T-helper 17 cell (primary cell): ENCODE measurements at places on chromosomes 7 and 10.

DNA sequence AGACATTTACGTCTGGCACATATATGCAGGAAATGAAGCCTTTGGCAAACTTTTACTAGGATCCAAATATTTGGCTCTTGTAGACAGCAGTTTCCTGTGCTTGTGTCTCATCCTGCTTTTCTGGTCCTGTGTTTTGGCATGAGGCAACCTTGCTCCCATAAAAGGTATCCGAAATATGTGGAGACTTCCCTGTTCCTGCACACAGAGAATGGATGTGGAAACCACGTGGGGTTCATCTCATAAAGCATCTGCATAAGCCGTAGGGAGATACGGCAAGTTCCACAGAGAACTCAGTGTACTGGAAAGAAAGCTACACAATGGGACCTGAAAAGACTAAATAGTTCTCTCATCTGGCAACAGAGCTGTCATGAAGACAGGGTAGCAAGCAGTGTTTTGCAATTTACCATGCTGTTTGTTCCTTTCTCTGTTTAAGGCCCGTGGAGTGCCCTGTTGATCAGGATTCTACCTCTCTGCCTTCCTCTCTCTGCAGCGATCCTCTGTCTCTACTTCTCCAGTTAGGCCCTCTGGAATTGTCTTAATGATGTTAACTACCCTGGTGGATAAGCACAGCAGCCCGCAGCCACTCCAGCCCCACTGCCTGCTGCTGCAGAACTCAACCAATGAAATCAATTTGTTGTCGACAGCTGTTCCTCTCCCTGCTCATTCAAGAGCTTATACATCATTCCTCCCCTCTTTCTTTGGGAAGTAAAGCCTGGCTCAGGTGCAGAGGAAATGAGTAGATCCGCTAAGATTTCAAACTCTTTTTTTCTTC is 293.6 kb downstream of the CSTF2T start:
- no peak for DNase-seq

- no peak for DNase-seq
Observed at GRCh38 chr7:6653071-6654003, 16.2 kb downstream of the ZNF316 start.

- DNase-seq: no peak
Observed at GRCh38 chr7:44068054-44068453, 2.7 kb upstream of the PGAM2 start.

- no peak for DNase-seq
Observed at GRCh38 chr7:133044722-133045473, 37.0 kb downstream of the CHCHD3 start.

DNA sequence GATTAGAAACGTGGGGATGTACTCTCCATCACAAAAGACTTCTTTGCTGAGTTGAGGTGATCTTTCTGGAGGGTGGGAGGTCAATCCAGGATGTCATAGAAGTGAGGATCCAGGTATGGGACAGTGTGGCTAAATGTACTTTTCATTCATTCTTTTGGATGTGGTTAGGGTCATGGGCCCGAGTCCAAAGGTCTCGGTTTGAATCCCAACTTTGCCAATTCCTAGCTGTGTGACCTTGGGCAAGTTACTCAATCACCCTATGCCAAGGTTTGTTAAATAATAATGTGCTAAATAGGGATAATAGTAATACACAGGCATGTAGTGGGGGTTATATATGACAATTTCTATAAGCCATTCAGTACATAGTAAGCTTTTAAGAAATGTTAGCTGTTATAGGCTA is 91.4 kb downstream of the SAMD9 start:
- DNase-seq: no peak

GRCh38 chr7:130274296-130274695 is 7.6 kb downstream of the CPA2 start:
- no peak for DNase-seq

DNA sequence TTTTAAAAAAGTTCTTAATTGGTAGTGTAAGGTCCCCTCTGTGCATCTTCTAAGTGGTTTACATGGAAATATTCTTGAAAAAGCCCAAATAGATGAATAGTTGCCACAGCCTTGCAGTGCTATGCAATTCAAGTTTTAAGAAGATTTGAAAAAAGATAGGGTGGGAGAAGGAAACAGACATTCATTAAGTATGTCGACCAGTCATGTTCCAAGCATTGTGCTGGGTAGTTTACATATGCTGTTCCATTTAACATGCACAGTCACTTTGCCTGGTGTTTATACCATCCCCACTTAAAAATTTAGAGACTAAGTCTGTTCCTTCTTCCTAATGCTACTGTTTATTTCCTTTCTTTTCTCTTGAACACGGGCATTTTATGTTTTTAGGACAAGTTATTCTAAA is 28.1 kb upstream of the NAMPT start:
- DNase-seq: no peak

DNA sequence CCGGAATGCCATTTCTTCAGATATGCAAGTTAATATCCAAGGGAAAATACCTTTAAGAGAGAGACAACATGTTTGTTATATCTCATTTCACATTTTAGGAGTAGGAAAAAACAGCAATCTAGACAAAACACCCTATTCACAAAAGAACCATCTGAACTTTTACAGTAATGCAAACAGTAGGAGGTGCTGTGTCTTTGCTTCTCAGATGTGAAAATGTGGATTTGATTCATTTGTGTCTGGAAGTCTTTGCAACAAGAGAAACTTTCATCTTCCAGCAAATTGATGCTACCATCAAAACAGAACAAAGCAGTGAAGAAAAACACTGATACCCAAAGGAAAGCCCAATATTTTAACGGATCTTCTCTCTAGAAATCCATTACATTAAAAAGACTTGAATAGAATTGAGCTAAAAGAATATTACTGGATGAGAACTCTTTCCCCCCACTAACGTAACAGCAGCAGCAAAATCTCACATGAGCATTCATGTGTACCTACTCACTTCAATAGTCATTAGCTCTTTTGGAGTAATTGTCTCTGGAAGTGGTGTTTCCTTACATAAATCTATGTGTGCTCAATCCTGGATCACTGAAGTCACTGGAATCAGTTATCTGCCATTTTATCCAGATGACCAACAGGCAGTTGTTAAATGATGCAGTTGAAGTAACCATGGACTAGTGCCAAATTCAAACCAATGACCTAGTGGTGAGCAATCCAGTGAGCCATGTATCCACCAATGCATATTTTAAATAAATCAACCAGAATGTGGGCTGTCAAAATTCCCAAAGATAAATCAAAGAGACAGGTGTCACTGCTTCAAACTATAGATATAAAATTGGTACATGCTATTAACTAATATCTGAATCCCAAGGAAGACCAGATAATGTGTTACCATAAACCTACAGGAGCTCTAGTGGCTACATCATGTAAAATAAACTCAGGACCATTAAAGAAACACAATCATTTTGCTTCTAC is 1.8 kb downstream of the SEMA3C start:
- DNase-seq: no peak

DNA sequence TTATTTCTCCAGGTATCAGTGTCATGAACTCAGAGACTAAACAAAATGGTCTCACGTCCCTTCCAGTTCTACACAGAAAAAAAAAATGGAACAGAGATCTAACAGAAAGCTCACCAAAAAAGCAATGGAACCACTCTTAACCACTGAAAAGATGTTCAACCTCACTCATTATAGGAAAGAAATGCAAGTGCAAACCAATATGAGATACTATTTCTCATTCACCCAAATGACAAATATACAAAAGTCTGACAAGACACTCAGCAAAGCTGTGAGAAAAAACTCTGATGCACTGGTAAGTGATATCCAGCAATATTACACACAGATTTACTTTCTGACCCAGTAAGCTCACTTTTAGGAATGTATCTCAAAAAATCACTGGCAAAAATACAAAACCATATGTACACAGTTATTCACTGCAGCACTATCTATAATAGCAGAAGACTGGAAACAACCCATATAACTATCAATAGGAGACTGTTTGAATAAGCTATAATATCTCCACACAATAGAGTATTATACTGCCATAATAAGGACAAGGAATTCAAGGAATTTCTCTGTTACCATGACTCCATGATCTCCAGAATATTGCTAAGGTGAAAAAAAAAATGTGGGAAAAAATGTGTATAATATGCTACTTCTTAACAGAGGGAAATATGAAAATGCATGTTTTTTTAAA is 36.6 kb downstream of the ABI1 start:
- no peak for DNase-seq

DNA sequence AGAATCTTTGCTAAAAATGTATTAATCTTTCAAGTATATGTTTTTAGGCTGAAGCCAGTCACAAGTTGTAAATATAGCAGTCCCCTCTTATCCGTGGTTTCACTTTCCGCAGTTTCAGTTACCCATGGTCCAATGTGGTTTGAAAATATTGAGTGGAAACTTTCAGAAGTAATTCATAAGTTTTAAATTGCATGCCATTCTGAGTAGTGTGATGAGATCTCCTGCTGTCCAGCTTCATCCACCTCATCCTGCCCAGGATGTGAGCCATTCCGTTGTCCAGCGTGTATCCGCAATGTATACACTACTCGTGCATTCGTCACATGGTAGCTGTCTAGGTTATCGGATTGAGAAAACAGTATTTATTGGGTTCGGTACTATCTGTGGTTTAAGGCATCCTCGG is 12.2 kb downstream of the PDCD4 start:
- no peak for DNase-seq

DNA sequence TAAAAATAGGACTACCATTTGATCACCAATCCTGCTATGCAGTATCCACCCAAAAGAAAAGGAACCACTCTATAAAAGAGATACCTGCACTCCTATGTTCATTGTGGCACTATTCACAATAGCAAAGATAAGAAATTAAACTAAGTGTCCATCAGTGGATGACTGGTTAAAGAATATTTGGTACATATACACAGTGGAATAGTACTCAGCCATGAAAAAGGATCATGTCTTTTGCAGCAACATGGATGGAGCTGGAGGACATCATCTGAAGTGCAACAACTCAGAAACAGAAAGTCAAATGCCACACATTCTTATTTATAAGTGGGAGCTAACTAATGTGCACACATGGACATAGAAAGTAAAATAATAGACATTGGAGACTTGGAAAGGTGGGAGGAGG is 116.4 kb downstream of the PFKFB3 start:
- no peak for DNase-seq

GRCh38 chr7:115058726-115059125 is 136.8 kb downstream of the MDFIC start:
- DNase-seq: no peak

DNA sequence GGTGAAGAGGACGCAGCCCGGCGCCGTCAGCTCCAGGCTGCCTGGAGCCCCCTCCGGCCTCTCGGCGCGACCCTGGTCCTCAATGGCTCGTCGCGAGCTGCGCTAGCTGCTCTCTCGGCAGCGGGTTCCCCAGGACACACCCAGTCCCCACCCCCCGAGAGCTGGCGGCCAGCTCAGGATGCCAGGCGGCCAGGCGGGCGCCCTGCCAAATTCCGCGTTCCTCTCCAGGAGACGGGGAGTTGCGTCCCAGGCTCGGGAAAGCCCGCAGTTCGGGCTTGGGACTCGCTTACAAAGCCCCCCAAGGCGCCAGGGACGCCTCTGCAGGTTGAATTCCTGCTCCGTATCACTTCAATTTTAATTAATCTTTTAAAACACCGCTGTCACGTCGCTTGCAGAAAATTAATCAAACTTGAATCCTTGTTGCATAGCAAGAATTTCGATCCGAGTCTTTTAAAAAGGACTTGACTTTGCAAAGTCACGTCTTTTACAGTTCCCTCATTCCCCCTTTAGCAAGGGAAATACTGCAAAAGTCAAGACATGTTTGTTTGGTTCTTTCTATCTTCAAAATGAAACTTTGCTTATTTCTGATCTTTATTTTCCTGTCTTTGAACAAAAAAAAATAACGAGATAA is 28.2 kb downstream of the SKIDA1 start:
- peak; percentile 30 for DNase-seq

- no peak for DNase-seq
Observed at GRCh38 chr10:97585439-97585811, 1.2 kb downstream of the HOGA1 start.

GRCh38 chr10:5482016-5482415 is 17.4 kb downstream of the CALML5 start:
- no peak for DNase-seq

DNA sequence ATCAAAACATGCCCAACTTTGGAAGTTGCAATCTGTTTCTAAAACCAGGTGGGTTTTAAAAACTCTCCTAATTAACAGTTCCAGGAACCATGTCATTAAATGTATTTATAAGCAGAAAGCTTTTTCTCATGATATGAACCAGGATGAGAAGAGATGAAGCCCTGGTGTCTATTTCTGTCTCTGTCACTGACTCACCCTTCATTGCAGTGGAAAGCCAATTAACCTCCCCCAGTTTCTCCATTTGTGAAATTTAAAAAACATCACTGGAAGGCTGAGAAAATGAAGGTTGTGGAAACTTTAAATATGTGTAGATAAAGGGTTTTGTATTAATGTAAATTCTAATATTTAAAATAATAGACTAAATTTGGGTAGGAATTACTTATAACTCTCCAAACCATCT is 1088.0 kb downstream of the SORCS1 start:
- no peak for DNase-seq

- DNase-seq: no peak
Observed at GRCh38 chr10:9796564-9796963, 1221.1 kb upstream of the CELF2 start.

- no peak for DNase-seq
Observed at GRCh38 chr10:74799721-74800221, 26.6 kb upstream of the KAT6B start.

- DNase-seq: no peak
Observed at GRCh38 chr10:119133949-119134348, 30.0 kb downstream of the DENND10 start.

DNA sequence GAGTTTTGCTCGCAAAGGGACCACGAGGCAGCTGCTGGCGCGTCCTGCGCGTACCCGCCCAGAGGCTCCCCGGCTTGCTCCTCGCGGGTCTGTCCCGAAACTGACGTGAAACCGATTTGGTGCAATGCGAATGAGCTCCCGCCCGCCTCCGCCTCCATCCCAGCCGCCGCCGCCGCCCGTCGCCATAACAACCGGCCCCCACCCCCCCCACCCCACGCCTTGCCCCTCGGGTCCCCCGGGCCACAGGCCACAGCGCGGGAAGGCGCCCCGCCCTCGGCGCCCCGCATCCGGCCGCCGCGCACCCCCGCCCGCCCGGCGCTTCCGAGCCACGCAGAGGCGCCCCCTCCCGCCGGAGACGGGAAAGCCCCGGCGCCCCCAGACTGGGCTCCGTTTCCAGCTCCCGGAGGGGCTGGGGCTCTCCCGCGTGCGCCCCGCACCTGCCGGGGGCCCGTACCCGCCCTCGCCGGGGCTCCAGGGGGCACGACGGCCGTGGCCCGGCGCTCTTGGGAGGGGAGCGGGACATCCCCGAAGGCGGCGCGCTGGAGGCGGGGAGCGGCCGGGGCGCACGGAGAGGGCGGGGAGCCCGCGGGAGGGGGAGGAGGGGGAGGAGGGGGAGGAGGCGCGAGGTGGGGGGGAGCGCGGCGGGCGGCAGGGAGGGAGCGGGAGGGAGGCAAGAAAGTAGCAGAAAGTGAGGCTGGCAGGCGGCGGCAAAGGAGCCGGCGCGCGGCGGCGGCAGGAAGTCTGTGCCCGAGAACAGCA is at the start of gene CAMK1D:
CAMK1D (plus strand) TSS at position 678 of the 759 bp plus-strand sequence.
- DNase-seq: peak; percentile 89

- no peak for DNase-seq
Observed at GRCh38 chr10:68046642-68047041, 28.4 kb downstream of the HERC4 start.

- no peak for DNase-seq
Observed at GRCh38 chr7:68729371-68729770, 868.9 kb upstream of the AUTS2 start.

GRCh38 chr7:75631711-75632110 is 107.0 kb downstream of the HIP1 start:
- no peak for DNase-seq

GRCh38 chr10:75404815-75405597 is 3.4 kb upstream of the ZNF503 start:
- DNase-seq: no peak
